ENCODE measurements at places on chromosomes 1 and 21.

DNA sequence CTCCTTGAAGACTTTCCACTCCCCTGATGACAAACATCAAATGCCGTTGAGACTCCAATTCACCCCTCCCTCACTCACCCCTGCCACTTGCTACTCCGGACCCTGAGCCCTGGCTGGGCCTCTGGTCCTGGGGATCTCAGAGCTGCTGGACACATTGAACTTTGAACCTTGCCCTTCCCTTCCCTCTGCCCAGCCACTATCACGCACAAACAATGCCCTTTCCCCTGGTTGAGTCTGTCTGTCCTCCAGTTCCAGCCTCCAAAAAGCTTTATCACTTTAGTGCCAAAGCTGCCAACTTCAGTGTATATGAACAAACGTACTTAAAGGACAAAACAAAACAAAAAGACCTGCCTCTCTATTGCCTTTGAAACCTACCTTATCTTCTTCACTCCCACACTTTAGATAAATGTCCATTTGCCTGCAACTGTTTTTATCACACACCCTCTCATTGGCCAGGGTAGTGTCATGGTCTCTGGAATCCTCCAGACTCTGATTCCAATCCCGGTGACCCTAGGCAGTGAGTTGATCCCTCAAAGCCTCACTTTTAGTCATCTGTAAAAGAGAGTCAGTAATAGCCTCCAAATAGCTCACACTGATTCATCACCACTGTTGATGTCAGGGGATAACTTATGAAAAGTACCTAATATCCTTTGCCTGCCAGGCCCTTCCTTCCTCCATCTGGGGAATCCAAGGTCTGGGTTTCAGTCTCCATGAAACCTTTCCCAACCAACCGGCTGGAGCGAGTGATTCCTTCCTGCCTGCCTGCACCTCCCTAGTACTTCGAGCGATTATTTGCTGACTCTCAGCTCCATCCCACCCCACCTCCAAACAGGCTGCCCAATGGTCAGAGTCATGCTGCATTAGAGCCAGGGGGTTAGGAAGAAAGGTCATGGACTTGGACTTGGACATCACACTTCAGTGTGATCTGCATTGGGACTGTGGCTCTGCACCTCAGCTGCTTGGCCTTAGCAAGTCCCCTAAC lies 15.9 kb upstream of the SPOCD1 start:
- DNase-seq, result no peak

DNA sequence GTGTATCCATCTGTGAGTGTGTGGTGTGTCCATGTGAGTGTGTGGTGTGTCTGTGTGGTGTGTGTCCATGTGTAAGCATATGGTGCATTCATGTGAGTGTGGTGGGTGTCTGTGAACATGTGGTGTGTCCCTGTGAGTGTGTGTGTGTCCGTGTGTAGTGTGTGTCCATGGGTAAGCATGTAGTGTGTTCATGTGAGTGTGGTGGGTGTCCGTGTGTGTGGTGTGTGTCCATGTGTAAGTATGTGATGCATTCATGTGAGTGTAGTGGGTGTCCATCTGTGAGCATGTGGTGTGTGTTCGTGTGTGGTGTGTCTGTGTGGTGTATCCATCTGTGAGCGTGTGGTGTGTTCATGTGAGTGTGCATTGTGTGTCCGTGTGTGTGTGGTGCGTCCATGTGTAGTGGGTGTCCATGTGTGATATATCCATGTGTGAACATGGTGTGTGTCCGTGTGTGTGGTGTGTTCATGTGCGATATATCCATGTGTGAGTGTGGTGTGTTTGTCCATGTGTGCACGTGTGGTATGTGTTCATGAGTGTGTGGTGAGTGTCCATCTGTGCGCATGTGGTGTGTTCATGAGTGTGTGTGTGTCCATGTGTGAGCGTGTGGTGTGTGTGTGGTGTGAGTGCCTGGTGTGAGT lies 12.3 kb downstream of the SLC19A1 start:
- no peak for DNase-seq

- no peak for DNase-seq
Observed at GRCh38 chr1:60904099-60904851, 178.1 kb upstream of the NFIA start.

GRCh38 chr1:103561643-103562395 lies 9.6 kb upstream of the AMY2B start:
- DNase-seq, result no peak

GRCh38 chr1:33365560-33365997 lies 44.7 kb upstream of the A3GALT2 start:
- DNase-seq, result no peak

DNA sequence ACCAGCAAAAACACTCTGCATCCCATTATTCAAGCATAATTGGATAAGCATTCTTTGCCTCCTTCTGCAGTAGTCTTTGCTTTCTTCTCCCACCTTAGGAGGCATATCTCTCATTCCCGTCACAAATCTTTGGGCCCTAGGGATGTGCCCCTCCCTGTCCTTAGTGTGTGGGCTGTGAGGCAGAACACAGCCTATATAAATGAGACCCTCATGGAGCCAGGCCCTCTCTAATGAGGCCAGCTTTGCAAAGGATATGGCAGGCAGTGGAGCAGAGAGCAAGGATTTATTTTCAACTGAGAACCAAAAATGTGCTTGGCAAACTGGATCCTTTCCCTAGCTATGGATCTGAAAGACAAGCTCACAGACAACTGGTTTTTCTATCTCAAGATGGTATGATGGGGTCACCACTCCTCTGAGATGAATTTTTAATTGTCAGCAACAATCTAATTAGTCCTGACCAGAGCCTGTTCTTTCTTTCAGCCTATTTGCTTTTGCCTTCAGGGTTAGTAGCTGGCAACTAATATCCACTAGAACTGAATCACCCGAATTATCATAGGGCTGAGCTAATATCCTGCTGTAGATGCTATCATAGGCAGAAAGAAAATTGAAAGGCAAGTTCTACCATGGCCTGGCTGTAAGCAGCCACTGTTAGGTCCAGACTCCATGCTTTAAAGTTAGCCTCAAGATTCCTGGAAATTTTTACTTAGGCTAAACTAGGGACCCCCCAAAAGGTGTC lies 134.2 kb downstream of the SYT2 start:
- DNase-seq, result no peak

DNA sequence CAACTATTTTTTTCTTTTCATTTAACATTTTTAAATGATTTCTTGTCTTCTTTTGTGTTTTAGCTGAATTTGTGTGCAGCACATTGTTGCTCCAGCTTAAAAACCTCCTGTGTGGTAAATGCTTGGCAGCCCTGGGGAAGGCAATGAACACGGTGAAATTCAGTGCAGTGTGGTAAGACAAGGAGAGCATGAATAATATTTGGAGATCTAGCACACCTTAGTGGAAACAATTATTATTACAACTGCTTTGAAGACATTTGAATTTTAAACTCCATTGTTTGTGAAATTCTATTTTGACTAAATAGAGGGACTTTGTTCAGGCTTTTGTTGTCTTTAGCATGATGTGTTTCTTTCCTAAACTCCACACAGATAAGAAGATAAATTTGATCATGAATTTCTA lies 242.6 kb upstream of the CXADR start:
- no peak for DNase-seq

DNA sequence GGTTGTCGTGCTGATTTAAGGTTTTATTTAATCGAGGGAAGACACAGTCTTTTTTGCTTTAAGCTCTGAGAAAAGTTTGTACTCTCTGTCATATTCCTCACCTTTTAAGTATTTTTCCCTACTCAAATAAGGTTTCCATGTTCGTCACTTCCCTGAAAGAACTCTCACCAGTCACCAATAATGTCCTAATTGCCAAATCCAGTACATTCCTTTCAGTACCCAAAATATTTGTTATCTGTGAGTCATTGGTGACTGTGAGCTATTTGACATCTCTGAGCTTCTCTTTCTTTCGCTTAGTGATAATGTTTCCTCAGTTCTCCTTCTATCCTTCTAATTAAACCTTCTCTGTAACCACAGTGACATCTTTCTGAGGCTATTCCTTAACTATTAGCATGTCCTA lies 874.2 kb upstream of the ADGRL2 start:
- no peak for DNase-seq

- no peak for DNase-seq
Observed at GRCh38 chr1:213492161-213493041, 441.4 kb downstream of the RPS6KC1 start.

- DNase-seq, result no peak
Observed at GRCh38 chr1:110155878-110156522, 5.7 kb downstream of the SLC6A17 start.

DNA sequence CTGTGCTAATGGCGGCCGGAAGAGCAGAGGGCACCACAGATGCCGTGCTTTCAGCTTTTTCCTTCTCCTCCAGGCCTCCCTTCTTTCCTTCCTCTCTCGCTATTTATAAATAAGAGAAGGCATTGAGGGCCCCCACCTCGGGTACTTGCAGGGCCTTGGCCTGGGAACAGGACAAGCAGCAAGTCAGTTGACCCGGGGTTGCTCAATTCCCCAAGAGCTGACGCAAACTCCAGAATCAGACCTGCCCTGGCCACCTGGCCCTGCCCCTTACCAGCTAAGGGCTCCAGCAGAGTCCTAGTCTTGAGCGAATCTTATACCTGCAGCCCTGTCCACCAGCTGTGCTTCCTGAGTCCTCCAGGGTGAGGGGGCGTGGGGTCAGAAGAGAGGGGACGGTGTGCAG lies 13.5 kb downstream of the TNFRSF1B start:
- DNase-seq, result no peak

DNA sequence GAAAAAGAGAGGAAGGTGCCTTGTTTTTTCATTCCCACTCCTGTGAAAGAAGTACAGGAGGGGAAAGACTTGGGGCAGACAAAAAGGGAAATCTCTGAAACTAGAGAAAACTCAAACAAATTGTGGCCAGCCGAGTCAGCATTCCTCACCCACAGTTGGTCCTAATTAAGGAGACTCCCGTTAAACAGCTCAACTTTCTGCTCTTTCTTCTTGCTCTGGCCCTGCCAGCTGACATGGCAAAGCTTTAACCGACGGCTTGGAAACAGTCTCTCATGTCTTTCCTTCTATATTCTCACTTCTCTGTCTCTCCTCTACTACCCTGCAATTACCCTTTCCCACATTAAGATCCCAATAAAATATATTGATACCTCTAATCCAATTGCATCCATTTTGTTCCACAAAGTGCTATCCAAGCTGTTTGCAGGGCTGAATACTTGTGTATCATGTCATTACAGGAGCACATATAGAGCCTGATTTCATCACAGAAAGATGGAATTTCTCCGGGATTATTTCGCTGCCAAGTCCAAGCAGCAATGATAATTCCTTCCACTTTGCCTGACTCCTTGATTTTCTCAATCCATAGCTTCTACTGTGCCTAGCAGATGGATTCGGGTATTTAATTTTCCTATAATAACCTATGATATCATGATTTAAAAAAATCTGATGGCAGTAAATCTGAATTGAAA lies 65.4 kb upstream of the IPO9 start:
- no peak for DNase-seq

DNA sequence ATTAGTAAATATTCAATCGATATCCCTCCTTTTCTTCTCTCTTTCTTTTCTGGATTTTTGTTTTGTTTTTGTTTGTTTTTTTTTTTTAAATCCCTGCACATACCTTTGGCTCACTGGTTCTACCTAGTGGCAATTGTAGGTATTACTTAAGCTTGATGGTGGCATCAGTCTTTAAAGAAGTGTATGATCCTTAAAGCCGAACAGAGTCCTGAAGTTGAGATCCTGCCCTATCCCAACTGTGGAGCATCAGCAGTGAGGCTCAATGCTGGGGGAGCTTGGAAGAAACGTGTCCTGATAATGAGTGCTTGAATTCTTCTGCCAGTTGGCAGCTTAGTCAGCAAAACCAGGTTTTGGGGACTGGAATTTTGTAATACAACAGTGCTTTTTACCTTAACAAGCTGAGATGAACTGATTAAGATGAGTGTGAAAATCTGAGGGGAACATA lies 60.8 kb downstream of the FASLG start:
- DNase-seq, result peak; percentile 1

DNA sequence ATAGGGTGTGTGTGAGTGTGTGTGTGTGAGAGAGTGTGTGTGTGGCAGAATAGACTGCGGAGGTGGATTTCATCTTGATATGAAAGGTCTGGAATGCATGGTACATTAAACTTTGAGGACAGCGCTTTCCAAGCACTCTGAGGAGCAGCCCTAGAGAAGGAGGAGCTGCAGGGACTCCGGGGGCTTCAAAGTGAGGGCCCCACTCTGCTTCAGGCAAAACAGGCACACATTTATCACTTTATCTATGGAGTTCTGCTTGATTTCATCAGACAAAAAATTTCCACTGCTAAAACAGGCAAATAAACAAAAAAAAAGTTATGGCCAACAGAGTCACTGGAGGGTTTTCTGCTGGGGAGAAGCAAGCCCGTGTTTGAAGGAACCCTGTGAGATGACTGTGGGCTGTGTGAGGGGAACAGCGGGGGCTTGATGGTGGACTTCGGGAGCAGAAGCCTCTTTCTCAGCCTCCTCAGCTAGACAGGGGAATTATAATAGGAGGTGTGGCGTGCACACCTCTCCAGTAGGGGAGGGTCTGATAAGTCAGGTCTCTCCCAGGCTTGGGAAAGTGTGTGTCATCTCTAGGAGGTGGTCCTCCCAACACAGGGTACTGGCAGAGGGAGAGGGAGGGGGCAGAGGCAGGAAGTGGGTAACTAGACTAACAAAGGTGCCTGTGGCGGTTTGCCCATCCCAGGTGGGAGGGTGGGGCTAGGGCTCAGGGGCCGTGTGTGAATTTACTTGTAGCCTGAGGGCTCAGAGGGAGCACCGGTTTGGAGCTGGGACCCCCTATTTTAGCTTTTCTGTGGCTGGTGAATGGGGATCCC lies 18.3 kb upstream of the HDAC1 start:
- peak; percentile 89 for DNase-seq

- no peak for DNase-seq
Observed at GRCh38 chr1:189628857-189629256, 848.8 kb downstream of the BRINP3 start.

GRCh38 chr1:99681583-99681982 lies 35.7 kb downstream of the PALMD start:
- no peak for DNase-seq

- DNase-seq, result no peak
Observed at GRCh38 chr1:229001467-229002011, 266.3 kb downstream of the RHOU start.

GRCh38 chr21:26546446-26547097 lies 26.5 kb downstream of the CYYR1 start:
- DNase-seq, result no peak

- no peak for DNase-seq
Observed at GRCh38 chr1:27009601-27010197, 3.0 kb downstream of the TENT5B start.

- DNase-seq, result no peak
Observed at GRCh38 chr1:208587110-208587509, 342.9 kb upstream of the PLXNA2 start.

- no peak for DNase-seq
Observed at GRCh38 chr1:214952648-214953047, 129.9 kb upstream of the KCNK2 start.

GRCh38 chr1:109395602-109396512 lies 1.9 kb downstream of the SORT1 start:
- no peak for DNase-seq

GRCh38 chr21:37373539-37373938 lies 7.0 kb downstream of the DYRK1A start:
- DNase-seq, result no peak

Data from NCI-H510A (cell line).